ENCODE measurements at places on chromosomes 4 and X.

DNA sequence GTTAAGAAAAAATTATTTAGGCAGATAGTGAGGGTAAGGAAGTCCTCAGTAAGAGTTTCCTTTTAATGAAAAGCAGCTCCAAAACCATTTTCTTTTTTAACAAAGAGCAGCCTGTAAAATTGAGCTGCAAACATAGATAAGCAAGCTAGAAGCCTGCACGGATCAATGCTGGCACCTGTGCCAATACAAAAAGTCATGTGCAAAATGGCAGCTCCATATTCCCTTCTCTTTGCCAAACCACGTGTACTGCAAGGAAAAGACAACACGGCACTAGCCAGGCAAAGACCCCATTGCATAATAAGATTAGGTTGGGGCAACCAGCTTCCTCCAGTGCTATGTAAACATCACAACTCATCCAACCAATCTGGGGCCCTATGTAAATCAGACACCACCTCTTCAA, 268.4 kb upstream of the INTU start:
- DNase-seq: no peak

- no peak for DNase-seq
These were observed 26.4 kb upstream of the AKAP17A start for GRCh38 chrX:1564750-1565683.

DNA sequence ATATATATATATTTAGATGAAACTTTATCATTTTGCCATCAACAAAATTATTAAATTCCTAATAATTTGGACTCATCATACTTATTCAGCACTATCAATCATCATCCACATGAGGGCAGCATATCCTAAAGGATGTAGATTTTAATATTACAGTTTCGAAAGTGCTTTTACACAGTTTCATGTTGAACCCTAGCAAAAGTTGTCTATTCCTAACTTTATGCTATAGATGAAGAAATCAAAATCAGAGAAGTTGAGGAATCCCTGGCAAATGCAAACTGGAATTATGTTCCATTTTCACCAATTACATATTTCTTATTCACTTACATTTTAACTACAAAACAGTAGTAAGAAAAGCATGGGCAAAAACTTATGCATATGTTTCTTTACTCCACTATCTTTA, 36.6 kb upstream of the UGT2A1 start:
- no peak for DNase-seq

DNA sequence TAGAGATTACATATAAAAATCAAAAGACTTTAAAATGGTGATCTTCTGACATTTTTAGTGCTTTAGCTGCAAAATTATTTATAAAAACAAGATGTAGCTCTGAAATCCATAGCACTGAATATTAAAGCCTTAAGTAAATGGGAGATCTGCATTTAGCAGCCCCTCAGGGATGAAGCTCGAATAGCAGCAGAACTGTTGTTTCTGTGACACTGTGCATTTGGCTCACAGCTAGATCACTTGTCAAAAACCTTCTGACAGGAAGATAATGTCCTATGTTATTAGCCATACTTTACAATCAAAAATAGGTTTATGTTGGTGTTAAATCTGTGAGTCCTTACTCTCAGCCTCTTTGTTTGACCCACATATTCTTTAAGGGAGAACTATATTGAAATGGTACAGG, 14.1 kb upstream of the PYURF start:
- DNase-seq: no peak
